Central memory CD8-positive, alpha-beta T cell (primary cell): ENCODE measurements at places on chromosomes 5 and 9.

GRCh38 chr5:172975289-172975688 lies 8.3 kb upstream of the ATP6V0E1 start:
- no peak for DNase-seq

DNA sequence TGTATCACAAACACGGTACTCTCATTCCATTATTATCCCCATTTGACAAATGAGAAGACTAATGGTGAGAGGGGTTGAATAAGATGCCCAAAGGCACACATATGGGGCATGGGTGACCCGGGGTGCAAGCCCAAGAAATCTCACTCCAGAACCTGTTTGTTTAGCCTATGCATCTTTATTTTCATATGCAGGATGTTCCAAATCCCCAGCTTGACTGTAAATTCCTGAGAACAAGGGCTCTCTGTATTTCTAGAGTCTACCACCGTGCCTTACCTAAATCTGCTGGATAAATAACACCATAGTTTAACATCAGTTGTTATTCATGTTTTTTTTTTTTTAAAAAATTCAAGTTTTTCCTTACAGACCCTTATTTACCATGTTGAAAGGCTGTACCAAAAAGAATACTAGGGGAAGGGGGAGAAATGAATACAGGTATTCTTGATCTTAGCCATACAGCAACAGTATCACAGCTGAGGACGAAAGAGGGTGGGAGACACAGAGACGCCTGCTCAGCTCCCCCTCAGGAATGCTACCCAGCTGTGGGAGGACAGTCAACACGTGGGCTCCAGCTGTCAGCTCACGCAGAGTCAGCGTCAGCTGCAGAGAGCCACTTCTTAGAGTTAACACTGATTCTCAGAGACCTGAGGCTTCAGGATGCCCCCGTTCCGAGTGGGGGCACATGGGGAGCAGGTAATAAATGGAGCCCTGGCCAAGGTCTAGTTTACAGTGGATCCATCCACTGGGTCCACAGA lies 86.6 kb downstream of the MED27 start:
- DNase-seq: no peak

DNA sequence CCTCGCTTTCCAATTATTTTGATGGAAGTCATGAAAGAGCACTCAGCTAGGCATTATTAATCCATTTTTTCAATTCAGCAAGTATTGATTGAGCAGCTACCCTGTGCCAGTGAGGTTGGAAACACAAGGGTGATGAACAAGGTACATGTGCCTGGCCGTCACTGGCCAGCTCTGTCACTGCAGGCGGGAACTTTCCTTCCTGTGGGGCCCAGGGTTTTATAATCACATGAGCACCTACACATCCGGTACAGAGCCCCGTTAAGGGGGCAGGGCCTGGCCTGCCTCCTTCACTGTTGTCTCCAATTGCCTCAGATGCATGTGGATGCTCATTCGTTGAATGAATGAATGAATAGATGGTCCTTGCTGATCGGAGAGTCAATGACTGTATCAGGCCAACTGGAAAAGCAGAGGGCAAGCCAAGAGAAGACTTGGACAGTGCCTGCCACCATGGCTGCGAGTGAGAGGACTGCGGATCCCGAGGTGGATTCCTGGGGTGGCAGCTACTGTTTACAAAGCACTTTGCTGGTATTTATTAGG lies 55.9 kb upstream of the KCNMB1 start:
- no peak for DNase-seq

DNA sequence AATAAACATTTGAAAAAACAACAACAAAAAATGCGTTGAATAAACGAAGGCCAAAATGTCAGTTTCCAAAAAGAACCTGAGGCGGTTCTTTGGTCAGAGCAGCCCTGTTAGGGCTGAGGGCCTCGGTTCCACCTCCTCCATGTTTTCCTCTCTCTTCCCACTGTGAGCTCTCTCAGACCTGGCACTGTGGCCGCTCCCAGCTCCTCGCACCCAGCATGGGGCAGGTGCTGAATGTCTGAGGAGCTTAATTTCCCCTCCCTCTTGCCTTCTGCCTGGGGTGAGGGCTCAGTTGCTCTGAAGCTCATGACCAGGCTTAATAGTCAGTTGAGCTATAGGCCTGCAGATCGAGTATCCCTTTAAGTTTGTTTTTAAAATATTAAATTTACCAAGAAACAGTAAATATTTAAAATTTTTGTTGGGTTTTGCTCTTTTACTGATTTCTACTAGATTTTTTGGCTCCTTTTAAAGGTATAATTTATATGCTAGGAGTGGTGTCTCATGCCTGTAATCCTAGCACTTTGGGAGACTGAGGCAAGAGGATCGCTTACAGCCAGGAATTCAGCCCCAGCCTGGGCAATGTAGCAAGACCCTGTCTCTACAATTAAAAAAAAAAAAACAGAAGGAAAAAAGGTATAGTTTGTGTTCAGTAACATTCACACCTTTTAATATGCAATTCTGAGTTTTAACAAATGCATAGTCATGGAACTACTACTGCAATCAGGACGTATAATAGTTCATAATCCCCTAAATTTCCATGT lies 28.1 kb downstream of the DAPK1 start:
- no peak for DNase-seq

GRCh38 chr9:127543973-127544533 lies 68.0 kb upstream of the STXBP1 start:
- no peak for DNase-seq

GRCh38 chr5:81768935-81769452 lies 18.1 kb upstream of the SSBP2 start:
- no peak for DNase-seq

DNA sequence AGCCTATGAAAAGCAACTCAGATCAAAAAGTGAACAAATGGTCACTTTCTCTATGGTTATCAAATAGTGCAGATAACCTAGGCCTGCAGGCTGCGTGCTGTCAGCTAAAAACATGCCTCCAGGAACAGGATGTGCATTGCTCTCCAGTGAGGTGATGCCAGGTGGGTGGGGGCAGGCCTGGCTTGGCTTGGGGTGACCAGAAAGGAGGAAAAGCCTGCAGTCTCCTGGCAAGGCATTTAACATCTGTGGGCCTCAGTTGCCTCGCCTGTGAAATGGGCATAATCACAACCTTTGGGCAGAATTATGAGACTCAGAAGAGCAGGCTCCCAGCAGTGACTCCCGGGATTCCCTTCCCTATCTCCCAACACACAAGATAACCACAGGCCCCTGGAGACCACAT lies 135.9 kb downstream of the COL23A1 start:
- no peak for DNase-seq

GRCh38 chr5:126100767-126101166 lies 322.4 kb upstream of the GRAMD2B start:
- no peak for DNase-seq

DNA sequence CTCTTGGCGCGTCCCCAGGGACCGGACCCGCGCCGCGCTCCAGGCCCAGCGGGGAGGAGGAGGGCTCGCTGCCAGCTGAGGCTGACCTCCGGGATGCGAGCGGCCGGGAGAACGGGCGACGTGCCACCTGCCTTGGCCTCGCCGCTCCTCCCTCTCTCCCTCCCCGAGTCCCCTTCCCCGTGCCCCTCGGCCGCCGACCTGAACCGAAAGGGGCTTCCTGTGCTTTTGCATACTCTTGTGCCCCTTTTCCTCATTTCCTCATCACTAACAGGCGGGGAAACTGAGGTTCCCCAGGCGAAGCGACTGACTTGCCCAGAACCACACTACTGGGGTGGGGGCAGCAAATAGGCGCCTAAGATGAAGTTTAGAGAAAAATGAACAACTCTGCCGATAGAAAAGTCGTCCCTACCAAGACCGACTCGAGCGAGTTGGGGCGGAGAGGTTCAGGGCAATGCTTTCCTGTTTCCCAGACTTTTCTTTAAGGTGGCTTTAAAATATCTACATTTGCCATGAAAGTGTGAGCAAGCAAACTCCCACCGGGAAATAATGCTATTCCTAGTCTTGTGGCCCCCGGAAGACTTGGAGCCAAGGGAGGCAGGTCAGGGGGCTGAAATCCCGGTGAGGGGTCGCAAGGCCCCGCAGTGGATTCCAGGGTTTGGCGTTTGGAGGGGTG lies 580 bp upstream of the DUSP1 start:
- no peak for DNase-seq

DNA sequence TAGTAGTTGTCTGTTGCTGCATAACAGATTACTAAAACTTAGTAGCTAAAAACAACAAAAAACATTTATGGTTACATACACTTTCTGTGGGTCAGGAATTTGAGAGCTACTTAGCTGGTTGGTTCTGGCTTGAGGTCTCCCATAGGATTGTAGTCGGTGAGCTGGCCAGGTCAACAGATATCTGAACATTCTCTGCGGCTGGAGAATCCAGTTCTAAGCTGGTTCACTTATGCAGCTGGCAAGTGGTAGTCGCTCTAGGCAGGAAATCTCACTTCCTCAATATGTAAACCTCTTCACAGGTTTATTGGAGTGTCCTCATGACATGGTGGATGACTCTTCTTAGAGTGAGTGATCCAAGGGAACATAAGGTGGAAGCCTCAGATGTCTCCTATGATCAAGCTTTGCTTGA lies 65.7 kb upstream of the TNFAIP8 start:
- no peak for DNase-seq

GRCh38 chr9:4131946-4132345 lies 167.9 kb downstream of the GLIS3 start:
- DNase-seq: no peak

- DNase-seq: no peak
These were observed 418.0 kb downstream of the SPATA31D1 start for GRCh38 chr9:82406456-82407085.

- no peak for DNase-seq
These were observed 10.0 kb upstream of the CACFD1 start for GRCh38 chr9:133449760-133450159.

DNA sequence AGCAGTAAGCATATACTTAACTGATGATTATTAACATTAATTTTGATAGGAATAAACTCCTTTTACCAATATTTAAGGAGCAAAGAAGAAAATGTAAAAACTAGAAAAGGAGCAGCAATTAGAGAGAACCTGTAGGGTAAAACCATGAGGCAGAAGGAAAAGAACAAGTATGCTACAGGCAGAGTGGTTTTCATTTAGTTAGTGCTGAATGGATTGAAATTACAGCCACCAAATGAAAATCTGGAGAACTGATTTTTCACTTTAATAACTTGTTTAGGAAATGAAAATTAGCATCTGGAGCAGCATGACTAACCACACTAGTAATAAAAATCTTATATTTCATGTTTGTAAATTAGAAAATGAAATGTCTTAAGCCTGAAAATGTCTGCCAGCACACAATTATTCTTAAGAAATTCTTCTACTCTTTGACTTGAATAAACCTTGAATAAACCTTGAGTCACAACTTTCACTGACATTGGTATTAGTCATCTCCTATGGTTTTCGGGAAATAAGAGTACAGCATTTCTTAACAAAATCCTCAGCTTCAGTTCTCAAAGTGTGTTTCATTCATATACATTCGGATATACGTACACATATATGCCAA lies 1504.9 kb upstream of the C9orf72 start:
- DNase-seq: no peak

DNA sequence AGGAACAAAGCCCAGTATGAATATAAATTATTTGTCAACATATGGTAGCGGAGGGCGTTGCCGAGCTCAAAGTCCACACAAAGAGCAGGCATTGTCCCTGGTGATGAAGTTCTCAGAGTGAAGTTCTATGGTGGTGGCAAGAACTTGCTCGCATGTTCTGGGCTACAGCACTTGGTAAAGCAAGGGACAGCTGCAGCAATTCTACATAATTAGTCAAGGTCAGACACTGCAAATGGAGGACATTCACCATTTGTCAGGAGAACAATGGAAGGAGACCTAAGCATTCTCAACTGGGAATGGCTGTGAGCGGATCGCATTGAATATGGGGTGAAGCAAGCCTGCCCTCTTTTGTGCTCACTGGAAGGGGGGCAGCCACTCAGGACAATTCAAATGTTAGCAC lies 503.8 kb upstream of the ADAMTS16 start:
- no peak for DNase-seq

DNA sequence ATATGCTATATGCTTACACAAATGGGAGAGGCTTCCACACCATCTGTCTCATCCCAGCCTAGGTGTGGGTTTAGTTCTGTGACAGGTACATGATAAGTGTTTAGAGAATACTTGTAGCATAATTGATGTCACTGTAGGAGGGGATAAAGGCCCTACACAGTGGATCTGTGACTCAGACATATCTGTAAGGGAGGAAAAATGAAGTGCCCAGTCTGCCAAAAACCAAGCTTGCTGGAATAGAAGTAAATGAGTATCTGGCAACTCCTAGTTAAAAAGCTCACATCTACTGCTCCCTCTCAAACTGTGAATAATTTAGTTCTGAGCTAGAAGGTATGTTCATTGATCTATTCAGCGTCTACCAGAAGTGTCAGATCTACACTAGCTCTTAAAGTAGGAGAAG lies 38.9 kb upstream of the FAM174A start:
- DNase-seq: no peak

DNA sequence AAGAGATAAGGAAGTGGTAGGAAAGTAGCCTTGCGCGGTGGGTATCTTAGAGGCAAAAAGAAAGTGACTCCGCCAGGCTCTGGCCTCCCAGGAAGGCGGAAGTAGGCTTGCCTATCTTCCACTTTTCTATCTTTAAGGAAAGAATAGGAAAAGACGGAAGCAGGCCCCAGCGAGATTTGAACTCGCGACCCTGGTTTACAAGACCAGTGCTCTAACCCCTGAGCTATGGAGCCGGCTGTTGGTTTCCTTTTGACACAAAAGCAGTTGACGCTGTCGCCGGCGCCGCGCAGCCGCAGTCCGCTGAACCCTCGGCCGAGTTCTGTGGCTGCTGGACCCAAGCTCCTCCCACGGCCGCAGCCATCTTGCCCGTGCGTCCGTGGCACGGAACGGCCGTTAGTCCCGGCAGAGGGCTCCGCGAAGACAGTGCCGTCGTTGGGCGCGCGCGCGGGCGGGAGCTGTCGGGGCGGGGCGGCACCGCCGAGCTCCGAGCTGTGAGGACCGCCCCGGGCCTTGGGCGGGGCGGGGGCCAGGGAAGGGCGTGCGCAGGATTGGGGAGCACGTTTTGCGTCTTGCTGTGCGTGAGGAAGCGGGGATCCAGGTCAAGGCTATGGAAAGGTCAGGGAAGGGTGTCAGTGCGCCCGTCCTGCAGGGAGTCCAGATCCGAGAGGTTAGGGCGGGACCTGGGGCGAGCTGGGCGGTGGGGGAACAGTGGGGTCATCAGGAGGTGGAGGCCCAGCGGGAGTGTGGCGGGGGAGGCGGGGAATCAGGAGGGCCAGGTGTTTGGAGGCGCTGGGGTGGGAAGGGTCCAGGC lies 13.3 kb downstream of the TRIM7 start:
- peak; percentile 97 for DNase-seq

- DNase-seq: no peak
These were observed 59.7 kb downstream of the ATP10B start for GRCh38 chr5:160792281-160792680.

DNA sequence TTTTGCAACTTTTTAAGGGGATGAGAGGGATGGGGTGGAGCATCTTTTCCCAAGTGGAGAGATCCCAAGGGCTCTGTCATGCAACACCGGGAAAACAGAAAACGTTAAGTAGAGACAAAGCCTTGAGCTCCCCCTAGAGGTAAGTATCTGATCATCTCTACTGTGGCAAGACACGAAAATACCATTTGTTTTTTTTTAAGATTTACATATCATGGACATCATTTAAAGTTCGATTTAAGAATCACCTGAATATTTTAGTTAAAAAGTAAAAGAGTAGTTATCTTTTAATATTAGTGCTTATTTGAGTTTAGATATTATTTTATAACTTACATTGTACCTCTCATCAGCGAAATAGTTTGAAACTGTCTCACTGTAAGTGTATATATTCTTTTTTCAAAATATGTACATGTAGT lies 200.4 kb downstream of the LRRC70 start:
- no peak for DNase-seq
